ENCODE measurements at places on chromosomes 2 and 18.

- no peak for ATAC-seq
Measured at GRCh38 chr2:195871326-195871725, 197.3 kb downstream of the DNAH7 start.

DNA sequence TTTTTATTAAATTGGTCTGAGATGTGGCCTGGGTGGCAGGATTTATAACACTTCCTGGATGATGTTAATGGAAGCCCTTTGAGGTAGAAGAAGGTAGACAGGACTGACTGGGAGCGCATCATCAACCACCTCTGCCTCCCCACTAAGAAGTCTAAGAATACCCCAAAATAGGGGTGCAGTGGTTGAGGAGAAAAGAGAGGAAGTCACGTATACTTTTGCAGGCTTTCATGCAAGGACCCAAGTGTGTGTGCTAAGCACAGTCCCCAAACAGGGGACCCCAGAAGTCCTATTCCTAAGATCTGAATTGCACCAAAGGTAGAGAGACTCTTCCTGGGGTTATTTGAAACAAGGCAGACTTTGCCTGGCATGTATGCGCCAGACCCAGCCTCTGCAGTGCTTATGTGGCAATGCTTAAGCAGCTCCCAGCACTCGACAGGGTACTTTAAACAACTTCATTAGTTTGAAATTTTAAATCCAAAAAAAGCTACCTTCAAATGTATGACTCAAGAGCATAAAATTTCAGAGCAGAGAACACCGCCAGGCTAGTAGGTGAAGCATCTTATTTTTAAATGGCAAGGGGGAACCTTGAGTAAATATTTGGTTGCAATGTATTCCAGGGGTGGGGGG, 35.3 kb downstream of the BCL2 start:
- ATAC-seq, result no peak

GRCh38 chr2:207157731-207158130, 8.0 kb downstream of the KLF7 start:
- ATAC-seq, result no peak

DNA sequence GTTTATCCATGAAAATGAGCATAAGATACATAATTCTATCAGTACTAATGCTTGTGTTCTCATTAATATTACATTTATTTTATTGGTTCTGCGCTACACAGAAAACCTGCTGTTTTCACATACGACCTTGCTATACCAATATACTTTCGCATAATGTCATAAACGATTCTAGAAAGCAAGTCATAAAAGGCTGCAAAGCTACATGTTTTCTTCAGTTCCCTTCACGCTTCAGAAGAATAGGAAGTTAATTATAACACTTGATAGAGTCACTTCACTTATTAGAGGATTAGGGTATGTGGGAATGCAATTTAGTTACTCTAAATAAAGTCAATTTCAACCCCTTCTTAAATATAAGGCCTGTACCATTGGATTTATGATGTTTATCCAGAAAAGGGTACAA, 29.0 kb downstream of the PSME4 start:
- no peak for ATAC-seq

DNA sequence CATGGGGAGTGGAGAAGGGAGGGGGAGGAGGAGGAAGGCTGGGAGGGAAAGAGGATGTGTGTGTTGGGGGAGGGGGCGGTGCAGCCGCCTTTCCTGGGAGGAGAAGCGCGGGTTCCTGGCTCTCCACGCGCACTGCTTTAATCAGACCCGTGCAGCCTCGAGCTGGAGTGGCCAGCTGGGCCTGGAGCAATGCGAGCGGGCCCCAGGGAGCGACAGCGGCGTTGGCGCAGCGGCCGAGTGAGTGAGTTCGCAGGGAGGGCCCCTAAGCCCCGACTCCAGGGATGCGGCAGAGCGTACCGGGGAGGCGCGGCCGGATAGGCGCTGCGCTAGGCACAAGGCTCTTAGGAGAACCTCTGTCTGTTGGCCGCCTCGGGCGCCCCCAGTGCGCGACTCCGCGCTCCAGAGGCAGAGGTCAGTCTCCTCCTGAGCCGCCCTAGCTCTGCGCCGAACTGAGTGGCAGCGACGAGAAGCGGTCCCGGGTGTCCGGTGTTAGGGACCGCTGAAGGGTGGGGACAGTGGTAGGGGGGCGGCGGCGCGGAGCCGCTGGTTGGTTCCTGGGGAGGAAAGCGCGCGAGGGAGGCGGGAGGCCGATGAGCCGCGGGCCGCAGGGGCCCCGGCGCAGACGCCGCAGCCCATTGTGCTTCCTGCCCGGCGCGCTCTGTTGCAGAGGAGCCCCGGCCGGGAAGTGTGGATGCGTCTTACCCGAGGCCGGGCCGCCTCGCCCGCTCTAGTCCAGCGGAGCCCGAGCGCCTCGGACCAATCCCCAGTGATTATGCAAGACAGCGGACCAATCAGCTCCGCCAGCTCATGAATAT, 455 bp upstream of the DLX1 start:
- ATAC-seq, result peak; percentile 97

DNA sequence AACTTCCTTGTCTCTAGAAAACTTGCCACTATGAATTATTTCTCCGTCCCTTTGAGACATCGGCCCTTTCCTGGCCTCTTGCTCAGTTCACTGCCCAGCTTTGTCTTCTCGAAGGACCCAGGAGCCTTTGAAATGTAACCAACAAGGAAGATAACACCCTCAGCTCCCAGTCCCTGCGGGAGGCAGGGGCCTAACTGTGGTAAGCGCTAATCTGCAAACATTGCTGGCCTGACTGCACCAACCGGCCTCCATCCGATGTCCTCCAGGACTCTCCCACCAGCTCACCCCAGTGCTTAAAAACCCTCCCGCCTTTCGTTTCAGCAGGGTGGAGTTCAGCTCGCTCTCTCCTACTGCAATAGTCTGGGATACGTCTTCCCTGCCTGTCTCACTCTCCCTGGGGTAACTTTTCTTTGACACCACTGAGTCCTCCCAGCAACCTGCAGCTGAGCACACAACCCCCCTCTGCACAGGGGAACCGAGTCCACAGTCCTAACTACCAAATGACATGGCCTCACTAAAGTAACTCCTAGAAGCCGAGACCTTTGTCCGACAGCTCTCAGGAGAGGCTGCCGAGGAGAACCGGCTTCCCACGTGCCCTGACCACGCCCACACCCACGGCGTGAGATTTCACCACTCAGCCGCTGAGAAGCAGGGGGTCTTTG, 76.1 kb downstream of the MBP start:
- no peak for ATAC-seq

DNA sequence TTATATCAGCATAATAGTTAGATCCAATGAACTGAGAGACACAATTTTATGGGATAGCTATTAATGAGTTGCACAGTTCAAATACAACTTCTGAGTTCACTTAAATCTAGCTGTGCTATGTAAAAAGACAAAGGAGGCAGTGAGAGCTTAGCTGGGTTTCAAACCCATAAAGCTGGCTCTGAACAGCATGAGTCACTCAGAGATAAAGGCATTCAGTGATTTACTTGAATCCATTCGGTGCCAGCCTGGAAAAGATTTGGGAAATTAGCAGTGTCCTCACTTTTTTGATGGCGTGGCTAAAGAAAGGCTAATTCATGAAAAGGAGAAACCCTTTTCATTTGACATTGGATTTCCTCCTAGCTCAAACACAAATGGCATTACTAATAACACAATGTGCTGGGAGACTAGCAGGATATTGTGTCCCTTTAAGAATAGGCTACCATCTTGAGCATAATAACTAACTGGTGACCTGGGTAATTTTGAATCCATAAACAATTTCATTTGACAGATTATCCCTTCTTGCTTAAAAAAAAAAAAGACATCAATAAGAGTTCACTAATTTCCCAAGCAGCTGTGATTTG, 98.4 kb upstream of the NEUROD1 start:
- no peak for ATAC-seq

GRCh38 chr2:105697781-105698449, 46.8 kb upstream of the NCK2 start:
- ATAC-seq, result no peak

GRCh38 chr2:86541334-86541733, 21.9 kb downstream of the CHMP3 start:
- ATAC-seq, result no peak

DNA sequence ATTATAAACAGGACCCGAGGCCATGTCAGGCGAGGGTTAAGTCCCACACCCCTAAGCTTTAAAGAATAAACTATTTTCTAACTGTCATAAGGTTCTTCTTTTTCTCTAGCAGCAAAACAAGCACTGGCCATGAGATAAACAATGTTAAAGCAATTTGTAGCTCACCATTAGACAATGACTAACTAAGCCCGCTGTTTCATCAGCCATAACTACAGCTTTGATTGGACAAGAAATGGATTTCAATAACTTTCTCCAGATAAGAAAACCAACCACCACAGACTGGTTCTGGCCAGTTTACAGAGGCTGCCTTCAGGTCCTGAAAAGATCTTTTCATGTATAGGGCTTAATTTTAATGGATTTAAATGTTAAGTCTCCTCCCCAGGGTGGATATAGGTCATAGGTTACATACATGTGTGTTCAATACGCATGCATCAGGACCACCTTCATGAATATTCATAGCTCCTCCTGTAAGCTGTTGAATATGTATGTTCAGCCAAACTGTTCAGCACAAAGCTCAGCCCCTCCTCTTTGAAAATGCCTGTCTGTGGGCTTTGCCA, 108.7 kb upstream of the RAB6C start:
- no peak for ATAC-seq

GRCh38 chr18:38257661-38258060, 692.1 kb upstream of the CELF4 start:
- ATAC-seq, result no peak

GRCh38 chr2:43193652-43194120, 32.7 kb downstream of the ZFP36L2 start:
- ATAC-seq, result no peak

GRCh38 chr18:58668211-58668610, 3.1 kb upstream of the MALT1 start:
- ATAC-seq, result no peak

GRCh38 chr2:169715379-169716237, 18.0 kb upstream of the KLHL23 start:
- ATAC-seq, result no peak

DNA sequence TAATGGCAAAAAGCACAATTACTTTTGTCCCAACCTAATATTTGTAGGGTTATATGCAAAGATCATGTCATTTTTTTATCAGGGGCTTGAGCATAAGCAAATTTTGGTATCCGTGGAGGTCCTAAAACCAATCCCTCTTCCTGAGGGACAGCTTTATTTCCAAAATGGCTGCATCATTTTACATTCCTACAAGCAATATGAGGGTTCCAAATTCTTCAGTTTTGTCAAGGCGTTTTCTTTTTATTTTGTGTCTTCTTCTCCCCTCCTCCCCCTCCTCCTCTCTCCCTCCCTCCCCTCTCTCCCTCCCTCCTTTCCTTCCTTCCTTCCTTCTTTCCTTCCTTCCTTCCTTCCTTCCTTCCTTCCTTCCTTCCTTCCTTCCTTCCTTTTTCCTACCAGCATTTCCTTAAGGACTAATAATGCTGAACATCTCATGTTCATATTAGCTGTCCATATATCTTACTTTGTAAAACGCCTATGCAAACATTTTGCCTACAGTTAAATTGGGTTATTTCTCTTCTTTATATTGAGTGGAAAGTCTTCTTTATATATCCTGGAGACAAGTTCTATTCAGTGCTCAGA, 881.8 kb downstream of the DCDC2C start:
- ATAC-seq, result no peak

All from esophagus mucosa (tissue), 1 donor.